Gastrocnemius medialis (tissue), 4 donors: ENCODE measurements at places on chromosomes 7 and 10.

- DNase-seq, result no peak
- H3K4me3 ChIP-seq, result no peak overlapping the region
- no peaks in the 10 kb centered on the region for H3K27me3 ChIP-seq
- H3K27ac ChIP-seq, result no peak overlapping the region
Observed at GRCh38 chr10:104099269-104099668, 13.6 kb upstream of the COL17A1 start.

DNA sequence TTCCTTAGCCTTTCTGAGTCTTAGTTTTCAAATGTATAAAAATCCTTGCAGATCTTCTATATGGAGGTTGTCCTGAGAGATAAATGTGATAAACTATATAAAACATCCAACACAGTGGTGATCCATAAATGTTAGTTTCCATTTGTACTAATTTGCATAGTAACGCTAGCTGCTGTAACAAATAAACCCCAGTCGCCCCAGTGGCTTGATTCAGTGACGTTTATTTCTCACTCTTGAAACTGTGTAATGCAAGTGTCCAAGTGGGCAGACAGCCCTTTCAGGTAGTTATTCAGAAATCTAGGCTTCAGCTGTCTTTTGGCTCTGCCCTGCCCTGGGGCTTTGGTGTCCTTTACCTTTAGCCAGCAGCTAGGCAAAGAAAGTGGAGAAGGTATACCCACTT lies 106.3 kb downstream of the VTI1A start:
- H3K27me3 ChIP-seq, result no peaks in the 10 kb centered on the region
- no peaks in the 10 kb centered on the region for H3K36me3 ChIP-seq

- peaks cover 8% of the 10 kb centered on the region for H3K4me1 ChIP-seq
- H3K36me3 ChIP-seq, result no peaks in the 10 kb centered on the region
- no peaks in the 10 kb centered on the region for H3K27me3 ChIP-seq
- H3K4me3 ChIP-seq, result no peak overlapping the region
- H3K27ac ChIP-seq, result no peak overlapping the region
Observed at GRCh38 chr10:17028798-17029197, 100.8 kb downstream of the CUBN start.

GRCh38 chr10:43227911-43228782 lies 38.7 kb downstream of the RASGEF1A start:
- DNase-seq, result no peak
- H3K27ac ChIP-seq, result no peak overlapping the region
- peaks cover 26% of the 10 kb centered on the region for H3K27me3 ChIP-seq
- H3K36me3 ChIP-seq, result no peaks in the 10 kb centered on the region

GRCh38 chr7:30829471-30829870 lies 58.3 kb downstream of the MINDY4 start:
- no peaks in the 10 kb centered on the region for H3K36me3 ChIP-seq
- no peak overlapping the region for H3K4me3 ChIP-seq
- no peak overlapping the region for H3K27ac ChIP-seq
- DNase-seq, result no peak
